ENCODE measurements at places on chromosomes 12 and 14.

- DNase-seq: no peak
These were observed 6.8 kb downstream of the ZFHX2 start for GRCh38 chr14:23544511-23545447.

- no peak for DNase-seq
These were observed 3.6 kb downstream of the TPH2 start for GRCh38 chr12:71942259-71942658.

DNA sequence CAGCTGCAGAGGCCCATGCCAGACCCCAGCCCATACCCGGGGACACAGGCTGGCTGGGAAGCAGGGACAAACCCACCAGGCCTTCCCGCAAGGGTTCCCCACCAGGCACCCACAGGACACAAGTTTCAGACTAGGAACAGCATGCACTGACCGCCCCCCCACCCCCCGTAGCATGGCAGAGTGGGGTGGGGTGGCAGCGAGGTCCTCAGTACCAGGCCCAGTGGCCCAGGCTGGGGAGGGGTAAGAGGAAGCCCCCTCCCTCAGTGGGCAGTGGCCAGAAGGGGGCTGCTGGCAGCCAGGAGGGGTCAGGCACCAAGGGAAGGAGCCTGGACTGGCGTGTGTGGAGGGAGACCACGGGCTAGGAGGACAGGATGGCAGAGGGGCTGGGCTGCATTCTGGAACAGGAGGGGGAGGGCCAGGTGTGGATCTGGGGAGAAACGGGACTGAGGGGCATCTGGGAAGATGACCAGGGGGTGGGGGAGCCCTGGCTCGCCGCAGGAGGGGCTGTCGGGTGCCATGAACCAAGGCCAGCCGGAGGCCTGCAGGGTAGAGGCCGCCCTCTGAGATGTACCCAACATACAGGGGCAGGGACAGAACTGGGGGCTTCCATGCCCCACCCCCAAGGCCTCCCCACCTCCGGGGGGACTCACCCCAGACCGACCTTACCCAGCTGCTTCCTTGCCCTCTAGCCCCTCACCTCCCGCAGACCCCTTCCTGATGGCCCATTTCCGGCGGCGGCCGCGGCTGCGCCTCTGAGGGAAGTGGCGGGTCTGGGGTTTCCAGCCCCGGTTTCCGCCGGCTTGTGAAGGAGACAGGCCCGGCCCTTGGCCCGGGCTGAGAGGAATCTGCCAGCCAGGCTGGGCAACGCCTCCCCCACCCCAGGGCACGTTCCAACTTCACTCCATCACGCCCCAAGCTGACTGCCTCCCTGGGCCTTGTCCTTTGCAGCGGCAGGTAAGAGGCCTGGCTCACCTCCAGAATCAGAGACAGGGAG is 5.6 kb upstream of the JAG2 start:
- no peak for DNase-seq

- DNase-seq: no peak
These were observed 7.5 kb upstream of the CDCA4 start for GRCh38 chr14:105028251-105028927.

GRCh38 chr14:38731962-38732361 is 371.1 kb downstream of the SEC23A start:
- DNase-seq: no peak

GRCh38 chr12:119178544-119179334 is at the start of gene HSPB8:
TSS of gene HSPB8 (plus strand) at chr12:119178931. CDS start at chr12:119179313, 382 bp downstream.
- DNase-seq: no peak

- no peak for DNase-seq
These were observed 133.1 kb downstream of the TMEM30B start for GRCh38 chr14:61147831-61148549.

DNA sequence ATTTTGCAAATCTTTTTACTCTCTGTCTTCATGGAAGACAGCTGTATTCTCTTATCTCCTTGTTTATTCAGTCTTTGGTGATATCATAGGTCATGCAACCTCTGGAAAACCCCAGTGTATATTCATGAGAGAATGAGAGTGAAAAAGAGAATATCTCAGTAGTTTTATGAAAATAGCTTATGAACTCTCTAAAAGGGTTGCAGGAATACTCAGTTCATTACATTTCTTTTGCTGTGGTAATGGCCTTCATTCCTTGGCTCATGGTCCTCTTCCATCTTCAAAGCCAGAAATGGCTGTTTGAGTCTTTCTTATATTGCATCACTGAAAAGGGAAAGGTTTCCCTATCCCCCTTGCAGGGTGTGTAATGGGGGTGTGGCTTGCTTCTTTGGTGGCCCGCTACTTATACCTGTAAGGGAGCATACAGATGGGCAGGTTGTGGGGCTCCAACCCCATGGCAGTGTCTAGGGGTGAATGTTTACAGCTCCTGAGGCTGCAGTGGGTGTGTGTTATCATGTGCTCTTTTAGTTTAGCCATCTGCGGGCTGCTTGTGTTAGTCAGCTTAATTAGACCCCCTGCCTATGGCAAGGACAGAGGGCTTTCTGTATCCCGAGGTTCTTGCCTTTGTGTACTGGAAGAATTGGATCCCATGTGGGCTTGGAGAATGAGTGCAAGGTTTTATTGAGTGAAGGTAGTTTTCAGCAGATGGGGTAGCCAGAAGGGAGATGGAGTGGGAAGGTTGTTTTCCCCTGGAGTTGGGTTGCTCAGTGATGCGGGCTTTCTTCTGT is 150.2 kb downstream of the CCDC91 start:
- no peak for DNase-seq

- no peak for DNase-seq
These were observed 301.6 kb downstream of the CACNA1C start for GRCh38 chr12:2354151-2354991.

- DNase-seq: no peak
These were observed 40.6 kb downstream of the IGF1 start for GRCh38 chr12:102439426-102440405.

GRCh38 chr12:53984901-53985691 is at the start of gene HOXC10:
TSS of gene HOXC10 (plus strand) at chr12:53985146. CDS start at chr12:53985260, 114 bp downstream.
- peak; percentile 98 for DNase-seq

DNA sequence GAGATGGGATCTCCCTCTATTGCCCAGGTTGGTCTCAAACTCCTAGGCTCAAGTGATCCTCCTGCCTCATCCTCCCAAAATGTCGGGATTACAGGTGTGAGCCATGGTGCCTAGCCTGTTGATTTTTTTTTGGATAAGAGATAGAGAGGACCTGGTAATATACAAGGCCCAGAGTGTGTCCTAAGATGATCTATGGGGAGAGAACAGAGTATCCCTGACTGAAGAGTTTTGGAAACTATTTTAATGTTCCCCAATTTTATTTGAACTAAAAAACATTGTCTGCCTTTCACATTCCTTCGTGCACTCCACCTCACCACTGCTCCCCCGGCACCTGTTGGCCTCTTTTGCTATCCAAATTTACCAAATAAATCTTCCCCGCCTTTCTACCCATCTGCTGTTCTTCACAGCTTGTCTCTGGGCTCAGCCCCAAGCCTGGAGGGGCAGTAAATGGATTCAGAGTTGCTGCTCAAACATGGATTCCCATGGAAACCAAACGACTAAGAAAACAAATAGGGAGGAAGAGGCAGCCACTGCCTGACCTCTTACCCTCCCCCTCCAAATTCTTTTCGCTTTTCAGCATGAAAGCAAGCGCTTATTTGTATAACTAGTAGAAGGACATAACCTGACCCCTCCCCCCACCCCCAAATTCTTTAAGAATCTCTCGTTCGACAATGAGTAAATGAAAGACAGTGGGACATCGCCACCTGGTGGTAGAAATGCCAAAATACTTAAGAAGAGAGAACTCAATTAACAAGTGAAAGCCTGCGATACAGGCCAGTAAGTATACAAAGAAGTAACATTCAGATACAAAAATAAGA is 22.6 kb downstream of the OR10G3 start:
- DNase-seq: peak; percentile 45

DNA sequence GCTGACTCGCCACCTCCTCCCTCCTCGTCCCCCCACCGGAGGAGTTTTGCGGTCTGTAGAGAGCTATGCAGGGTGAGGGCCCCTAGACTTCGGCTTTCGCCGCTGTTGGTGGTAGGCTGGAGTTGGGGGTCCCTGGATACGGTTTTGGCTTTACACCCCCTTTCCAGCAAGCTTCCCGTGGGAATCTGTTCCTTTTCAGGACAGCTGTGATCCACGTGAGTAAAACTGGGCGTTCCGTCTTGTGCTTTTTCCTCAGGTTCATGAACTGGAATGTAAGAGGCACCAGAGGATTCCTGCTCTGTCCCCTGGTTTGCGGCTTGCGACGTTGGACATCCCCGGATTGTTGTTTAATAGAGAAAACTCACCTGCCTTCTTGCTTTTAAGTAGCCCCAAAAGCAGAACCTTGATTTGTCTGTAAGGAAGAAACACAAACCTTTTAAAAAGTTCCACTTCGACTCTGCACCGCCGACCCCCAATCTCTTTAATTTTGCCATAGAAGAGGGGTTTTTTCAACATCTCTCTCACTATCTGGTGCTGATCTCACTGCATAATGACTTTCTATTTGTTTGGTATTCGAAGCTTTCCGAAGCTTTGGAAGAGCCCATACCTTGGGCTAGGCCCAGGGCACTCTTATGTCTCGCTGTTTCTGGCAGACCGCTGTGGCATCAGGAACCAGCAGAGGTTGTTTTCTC is 490 bp downstream of the PRORP start:
- no peak for DNase-seq

DNA sequence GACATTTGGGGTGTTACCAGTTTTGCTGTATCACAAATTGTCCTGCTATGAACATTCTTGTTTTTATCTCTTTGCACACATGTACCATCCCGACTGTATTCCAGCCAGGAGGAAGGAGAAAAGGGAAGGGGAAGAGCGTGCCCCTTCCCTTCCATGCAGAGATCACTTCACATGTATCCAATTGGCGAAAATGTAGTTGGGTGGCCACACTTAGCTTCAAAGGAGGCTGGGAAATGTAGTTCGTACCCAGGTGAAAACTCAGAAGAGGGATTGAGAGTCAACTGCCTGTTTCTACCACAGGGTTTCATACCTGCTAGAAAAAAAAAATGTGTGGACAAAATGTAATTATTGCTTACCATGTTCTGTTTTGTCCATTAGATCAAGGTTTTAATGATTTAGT is 189.1 kb upstream of the PELI2 start:
- no peak for DNase-seq

DNA sequence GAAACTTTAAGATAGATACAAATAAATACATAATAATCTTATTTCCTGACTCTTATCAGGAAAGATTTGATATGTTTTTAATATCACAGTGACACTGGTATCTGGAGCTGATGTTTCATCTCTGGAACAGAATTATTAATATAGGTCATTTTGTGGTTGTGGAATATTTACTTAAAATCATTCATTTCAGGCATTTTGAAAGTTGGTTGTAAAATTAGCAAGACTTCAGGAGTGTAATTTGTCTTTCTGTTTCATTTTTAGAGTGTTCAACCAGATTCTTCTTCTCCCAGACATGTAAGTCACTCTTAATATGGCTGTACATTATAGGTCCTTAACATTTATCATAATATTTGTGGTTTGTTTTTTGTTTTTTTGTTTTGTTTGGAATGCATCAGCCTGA is 115.7 kb downstream of the PCNX1 start:
- DNase-seq: no peak

DNA sequence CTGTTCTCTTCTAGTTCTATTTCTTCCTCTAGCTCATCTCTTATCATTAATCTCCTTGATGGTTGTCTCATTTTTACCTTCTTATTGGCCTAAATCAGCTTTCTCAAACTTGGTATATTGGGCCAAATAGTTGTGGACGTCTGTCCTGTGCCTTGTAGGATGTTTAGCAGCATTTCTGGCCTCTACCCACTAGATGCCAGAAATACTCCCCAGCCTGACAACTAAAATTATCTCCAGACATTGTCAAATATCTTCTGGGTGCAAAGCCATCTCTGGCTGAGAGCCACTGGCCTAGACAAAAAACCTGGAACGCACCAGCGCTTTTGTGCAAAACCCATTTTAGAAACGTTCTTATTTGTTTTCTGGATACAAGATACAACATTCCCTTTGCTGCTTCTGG is 38.8 kb upstream of the LRRC10 start:
- no peak for DNase-seq

GRCh38 chr14:105479431-105480158 is 5.0 kb downstream of the CRIP2 start:
- no peak for DNase-seq

DNA sequence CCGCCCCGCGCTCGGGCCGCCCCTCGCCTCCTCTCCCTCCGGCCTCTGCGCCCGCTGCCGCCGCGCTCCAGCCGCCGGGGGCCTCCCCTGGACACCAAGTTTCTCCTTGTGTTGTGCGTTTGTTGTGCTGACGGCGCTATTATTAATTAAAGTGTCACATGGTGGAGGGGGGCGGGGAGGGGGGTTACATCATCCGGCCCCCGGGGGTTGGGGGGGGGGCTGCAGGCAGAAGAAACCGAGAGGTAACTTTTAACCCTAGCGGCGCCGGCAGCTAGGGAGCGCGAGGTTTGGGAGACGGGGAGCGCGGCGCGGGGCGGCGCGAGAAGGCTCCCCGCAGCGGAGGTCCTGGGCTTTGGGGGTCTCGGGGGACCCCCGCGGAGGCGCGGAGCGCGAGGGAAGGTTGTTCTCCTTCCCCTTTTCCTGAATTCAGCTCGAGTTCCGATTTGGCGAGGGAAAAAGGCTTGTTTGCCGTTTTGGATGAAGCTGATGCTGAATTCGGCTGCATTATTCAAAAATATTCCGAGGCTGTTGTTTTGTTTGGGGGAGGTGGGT is at the start of gene HRK:
HRK (minus strand) TSS at position 117 of the 552 bp plus-strand sequence. CDS start 134 bp downstream, outside the sequence.
- no peak for DNase-seq

- no peak for DNase-seq
These were observed at the start of gene CPNE8 for GRCh38 chr12:38905480-38906351. TSS of gene CPNE8 (minus strand) at chr12:38905591. CDS start at chr12:38905534, 57 bp downstream.

DNA sequence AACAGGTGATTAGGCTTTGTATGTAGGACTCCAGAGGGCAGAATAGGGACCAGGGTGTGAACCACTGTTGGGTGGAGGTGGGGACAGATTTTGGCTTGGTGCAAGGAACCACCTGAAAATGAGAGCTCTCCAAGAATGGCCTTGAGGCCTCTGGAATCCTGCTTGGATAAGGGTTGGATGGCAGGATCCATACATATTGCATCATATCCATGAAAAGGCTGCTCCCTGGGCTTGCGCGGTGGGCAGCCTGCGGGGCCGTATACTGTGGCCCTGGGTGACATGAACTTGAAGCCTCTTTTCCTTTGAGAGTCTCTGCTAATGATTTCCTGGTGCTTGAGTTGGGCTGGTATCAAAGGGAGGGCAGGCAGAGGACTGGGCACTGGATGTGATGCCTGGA is 1.3 kb upstream of the SLC10A1 start:
- no peak for DNase-seq

DNA sequence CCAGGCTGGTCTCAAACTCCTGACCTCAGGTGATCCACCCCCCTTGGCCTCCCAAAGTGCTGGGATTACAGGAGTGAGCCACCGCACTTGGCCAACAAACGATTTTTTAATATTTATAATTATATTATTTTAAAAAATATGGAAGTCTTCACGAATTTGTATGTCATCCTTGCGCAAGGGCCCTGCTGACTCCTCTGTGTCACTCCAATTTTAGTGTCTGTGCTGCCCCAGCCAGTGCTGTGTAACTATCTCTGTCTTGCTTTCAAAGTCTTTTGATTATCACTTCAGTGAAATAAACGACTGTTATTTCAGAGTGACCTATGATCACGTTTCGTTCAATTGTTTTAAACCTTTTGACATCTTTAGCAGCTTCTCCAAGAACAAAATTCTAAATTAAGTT is 13.1 kb upstream of the MMP17 start:
- no peak for DNase-seq

GRCh38 chr12:54438517-54438916 is 19.5 kb upstream of the ITGA5 start:
- DNase-seq: no peak

All from NCI-H1048 (cell line).